G401 (cell line): ENCODE measurements at places on chromosomes 2 and 18. TPM values are rescaled to one million over a fixed set of nuclear protein-coding genes. Genes with fewer than 3 reads are reported as not detected.

DNA sequence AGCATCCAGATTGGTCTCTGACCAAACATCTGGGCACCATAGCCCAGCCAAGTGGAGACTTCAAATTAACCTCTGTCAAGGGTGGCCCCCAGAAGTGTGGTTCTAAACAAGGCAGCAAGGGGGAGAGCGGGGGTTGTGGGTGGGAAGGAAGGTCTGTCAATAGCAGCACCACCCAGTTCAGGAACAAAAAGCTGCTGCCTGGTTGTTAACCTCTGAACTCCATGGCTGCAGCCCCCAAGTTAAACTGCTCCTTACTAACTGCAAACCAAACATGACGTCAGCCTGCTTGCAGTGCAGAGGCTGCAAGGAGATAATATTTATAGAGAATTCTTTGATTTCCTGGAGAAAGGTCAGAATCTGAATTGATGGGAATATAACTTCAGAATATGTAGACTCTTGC, 76.5 kb downstream of the ARL4C start:
- DNase-seq = no peak

DNA sequence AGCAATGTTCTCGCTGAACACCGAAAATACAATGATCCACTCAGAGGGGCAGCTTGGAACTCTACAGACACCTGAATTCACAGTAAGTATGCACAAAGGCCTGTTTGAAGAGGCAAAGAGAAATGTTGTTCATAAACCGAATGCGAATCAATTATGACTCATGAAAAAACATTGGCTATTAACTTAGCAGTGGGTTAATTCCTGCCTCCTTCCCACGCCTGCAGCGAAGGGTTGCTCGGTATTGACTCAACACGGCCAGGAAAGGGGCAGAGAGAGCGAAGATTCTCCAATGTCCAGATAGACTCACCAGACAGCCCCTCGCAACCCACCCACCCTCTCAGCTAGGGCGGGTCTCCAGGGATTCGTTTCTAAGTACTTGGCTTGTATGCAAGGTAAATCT, 9.4 kb downstream of the CRACDL start:
- no peak for DNase-seq

GRCh38 chr2:2083113-2083758, 247.8 kb downstream of the MYT1L start:
- no peak for DNase-seq

DNA sequence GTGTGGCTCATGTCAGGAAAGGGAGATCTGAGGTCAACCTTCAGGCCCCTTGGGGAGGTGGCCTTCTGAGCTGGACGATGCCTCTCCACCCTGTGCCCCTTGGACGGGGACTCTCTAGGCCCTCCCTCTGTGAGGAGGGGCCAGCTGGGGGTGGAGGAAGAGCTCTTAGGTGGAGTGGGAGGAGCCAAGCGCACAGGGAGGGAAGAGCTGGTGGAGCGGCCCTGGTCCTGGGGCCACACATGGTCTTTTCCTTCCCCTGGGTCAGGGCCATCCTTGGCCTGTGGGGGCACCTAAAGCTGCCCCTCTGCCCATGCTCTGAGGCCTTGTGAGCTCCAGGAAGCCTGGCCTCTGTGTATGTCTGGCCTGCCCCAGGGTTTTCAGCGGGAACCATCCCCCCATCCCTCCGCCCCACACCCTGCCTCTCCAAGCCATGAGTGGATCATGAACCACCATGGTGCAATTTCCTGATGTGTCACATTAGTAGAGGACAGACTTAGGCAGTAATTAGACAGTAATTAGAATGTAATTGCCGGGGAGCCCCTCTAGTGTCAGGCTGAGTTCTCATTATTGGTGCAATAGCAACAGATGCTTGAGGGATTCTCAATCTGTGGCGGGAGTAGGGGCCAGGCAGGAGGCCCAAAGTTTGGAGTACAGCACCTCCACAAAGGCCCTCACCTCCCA, 63.0 kb downstream of the GLI2 start:
- no peak for DNase-seq

The AGAP1 gene
- 4.9 and 14.4 TPM in 2 replicates for total RNA-seq

The RTP5 gene
- not detected in 2 replicates for total RNA-seq

GRCh38 chr2:136362676-136363390, 244.9 kb upstream of the CXCR4 start:
- DNase-seq = no peak

DNA sequence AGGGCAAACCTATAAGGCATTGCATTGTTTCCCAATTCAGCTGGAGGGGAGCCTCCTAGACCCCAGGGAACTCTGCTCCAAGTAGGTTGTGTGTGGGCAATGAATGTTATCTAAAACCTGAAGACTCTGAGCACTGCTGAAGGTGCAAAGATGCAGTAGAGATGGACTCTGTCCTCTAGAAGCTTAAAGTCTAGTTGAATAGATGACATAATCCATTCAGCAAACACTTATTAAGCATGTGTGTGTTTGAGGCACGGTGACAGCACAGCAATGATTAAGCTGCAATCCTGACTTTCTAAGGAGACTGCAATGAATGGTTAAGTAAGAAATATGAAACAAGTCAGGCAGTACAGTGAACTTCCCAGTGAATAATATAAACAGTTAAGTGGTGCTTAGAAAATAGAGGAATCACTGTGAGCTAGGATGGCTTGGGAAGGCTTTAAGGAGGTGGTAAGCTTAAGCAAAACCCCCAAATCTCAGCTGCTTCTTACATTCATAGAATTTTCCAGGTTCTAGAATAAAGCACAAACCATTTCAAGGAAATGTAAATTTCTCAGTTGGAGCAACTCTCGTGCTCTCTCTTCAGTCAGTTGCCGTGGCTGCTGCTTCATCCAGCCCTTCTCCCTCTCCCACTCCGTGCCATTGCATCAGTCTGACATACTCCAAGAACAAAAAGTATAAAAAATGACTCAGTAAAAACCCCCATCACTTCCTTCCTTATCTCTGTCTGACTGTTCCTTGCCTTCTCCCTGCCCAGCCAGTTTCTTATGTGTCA, 19.1 kb downstream of the MXD1 start:
- DNase-seq = no peak

GRCh38 chr2:30729031-30729430, 78.2 kb downstream of the CAPN13 start:
- no peak for DNase-seq

The SPDYA gene
- total RNA-seq = 0.17 and 1.7 TPM in 2 replicates

The ECEL1 gene
- 9.6 and 11.9 TPM in 2 replicates for total RNA-seq

The ZC3H6 gene
- 0.98 and 1.7 TPM in 2 replicates for total RNA-seq

The NLRC4 gene
- total RNA-seq = not detected in 2 replicates

GRCh38 chr2:44944102-44944951, 2.8 kb downstream of the SIX3 start:
- DNase-seq = no peak

The SCN1A gene
- not detected in 2 replicates for total RNA-seq
